HCEC 1CT (cell line): ENCODE measurements at places on chromosomes 11 and 22.
A peak's percentile ranks its signal among the peaks of the same experiment; 100 is the strongest.

- DNase-seq, result no peak
Measured at GRCh38 chr11:36693139-36693843, 95.3 kb upstream of the RAG2 start.

- no peak for DNase-seq
Measured at GRCh38 chr11:2923446-2924375, 5.5 kb downstream of the PHLDA2 start.

GRCh38 chr22:30217698-30218560 lies 28.6 kb downstream of the LIF start:
- DNase-seq, result no peak

DNA sequence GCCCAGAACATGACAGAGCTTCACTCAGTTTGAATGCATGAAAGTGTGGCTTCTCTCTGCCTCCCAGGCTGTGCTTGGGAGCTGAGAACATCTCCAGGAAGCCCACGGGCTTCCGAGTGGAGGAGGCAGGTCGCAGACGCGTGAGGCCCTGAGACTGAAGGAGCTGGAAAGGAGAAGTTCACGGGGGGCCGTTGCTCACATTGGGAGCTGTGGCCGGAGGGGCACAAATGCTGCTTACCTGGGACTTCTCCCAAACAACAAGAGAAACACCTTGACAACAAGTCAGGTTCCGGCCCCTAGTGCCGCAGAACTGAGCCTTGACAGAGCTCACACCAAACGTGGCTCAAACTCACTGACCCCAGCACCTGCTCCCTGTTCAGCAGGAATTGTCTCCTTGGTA lies 207.0 kb downstream of the BRD1 start:
- no peak for DNase-seq

DNA sequence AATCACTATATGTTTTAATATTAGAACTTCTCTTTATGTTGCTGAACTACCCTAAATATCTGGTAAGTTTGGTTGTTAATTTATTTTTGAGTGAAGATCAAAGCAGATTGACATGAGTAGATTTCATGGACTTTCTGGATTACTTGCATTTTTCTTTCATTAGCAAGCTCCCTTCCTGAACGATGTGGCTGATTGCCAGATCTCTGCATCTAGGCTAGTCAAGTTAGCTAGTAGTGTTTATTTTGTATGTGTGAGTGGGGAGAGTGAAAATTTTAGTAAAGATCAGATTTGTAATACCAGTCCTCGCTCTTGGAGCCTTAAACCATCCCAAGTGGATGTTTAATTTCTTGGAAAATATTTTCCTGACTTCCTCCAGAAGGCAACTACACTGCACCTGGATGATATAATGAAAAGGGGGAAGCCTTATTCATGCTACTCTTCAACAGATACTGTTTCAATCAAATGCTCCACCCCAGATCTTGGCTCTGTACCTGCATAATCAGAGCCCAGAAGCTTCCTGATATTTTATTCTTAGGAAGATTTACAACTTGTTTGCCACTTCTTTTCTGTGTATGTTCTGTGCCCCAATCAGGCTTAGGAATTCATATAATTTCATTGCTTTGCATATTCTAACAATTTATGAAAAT lies 143.2 kb upstream of the GRIA4 start:
- peak; percentile 68 for DNase-seq

- peak; percentile 55 for DNase-seq
Measured at GRCh38 chr11:96817482-96818399, 427.9 kb downstream of the JRKL start.

- DNase-seq, result no peak
Measured at GRCh38 chr11:93583490-93583889, 40.3 kb upstream of the SMCO4 start.

- DNase-seq, result no peak
Measured at GRCh38 chr11:15707971-15708370, 593.2 kb downstream of the INSC start.

GRCh38 chr11:2466069-2466801 lies 21.4 kb downstream of the KCNQ1 start:
- no peak for DNase-seq

GRCh38 chr22:36332623-36333332 lies 55.0 kb downstream of the MYH9 start:
- DNase-seq, result peak; percentile 88

DNA sequence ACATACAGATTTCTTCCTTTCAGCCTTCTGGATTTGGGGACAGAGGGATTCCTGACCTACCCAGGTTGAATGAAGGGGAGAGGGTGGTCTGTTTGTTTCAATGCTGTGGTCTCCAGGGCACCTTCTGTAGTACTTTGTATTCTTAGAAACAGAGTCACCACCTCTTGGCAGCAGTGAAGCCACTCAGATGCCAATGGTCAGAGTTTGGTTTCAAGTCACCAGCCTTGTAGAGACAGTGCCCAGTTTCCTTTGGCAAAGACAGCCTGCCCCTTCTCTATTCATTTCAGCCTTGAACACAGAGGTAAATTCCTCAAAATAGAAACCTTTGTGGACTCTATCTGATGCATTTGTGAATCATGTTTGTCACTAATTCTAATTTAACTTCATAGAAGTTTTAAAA lies 111.7 kb upstream of the RASSF10 start:
- no peak for DNase-seq

DNA sequence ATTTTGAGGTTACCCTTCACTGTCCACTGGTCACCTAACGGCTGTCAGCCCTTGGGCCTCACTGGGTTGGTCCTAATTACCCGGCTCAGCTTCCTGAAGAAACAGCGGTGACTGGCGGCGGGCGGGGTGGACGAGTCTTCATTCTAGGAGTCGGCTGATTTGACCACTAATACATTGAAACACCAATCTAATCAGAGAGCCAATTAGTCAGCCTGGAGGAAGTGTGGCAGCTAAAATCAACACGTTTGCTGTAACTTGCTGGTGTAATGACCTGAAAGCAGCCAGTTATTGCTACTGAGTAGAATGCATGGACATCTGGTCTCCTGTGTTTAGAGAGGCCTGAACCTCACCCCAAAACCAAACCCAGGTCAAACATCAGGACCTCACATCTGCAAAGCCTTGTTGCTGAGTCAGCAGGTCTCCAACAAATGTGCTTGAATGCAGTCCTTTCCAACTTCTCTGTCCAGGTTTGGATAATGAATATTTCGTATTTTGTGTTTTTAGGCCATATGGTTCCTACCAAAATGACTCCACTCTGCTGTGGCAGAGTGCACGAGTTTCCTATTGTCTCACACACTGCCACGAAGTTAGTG lies 496.4 kb downstream of the BRD1 start:
- no peak for DNase-seq

DNA sequence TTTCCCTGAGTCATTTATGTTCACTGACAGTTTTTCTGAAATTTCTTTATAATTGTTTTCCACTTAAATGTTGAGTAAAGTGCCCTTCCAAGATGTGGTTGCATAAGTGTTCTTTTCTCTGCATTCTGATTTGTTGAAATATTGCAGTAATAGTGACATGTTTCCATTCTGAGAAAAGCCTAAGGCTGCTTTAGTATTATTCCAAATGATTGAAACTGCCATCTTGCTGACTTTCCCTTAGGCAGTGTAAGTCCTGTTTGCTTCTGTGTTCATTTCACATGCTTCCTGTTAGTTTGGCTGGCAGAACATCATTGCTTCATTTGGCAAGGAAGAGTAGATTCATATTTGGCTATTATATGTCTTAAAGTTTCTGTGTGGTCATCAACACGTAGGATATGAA lies 146.5 kb downstream of the ELP4 start:
- peak; percentile 25 for DNase-seq

DNA sequence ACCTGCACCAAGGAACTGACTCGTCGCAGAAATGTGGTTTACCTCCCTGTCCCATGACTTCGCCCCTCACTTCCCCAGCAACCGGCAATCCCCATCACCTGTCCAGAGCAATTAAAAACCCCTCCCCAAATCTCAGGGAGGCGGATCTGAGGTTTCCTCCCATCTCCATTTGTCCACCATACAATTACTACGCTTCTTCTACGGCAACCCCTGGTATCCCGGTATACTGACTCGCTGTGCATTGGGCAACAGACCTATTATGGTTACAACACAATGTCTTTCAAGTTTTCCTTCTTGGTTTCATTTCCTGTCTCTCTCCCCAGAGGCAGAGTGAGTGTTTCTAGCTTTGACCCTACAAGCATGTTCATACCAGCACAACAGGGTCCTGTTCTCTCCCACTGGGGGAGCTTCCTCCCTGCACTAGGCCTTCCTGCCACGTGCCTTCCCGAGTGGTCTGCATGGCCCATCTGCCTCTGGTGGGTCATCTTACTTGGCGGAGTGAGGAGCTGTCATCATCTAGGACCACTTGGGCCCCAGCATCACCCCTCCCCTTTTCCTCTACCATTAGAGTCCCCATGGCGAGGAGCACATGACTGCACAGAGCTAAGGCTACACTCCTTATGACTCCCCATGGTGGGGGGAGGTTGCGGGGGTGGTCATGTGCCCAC lies 30.3 kb upstream of the NAP1L4 start:
- peak; percentile 64 for DNase-seq

DNA sequence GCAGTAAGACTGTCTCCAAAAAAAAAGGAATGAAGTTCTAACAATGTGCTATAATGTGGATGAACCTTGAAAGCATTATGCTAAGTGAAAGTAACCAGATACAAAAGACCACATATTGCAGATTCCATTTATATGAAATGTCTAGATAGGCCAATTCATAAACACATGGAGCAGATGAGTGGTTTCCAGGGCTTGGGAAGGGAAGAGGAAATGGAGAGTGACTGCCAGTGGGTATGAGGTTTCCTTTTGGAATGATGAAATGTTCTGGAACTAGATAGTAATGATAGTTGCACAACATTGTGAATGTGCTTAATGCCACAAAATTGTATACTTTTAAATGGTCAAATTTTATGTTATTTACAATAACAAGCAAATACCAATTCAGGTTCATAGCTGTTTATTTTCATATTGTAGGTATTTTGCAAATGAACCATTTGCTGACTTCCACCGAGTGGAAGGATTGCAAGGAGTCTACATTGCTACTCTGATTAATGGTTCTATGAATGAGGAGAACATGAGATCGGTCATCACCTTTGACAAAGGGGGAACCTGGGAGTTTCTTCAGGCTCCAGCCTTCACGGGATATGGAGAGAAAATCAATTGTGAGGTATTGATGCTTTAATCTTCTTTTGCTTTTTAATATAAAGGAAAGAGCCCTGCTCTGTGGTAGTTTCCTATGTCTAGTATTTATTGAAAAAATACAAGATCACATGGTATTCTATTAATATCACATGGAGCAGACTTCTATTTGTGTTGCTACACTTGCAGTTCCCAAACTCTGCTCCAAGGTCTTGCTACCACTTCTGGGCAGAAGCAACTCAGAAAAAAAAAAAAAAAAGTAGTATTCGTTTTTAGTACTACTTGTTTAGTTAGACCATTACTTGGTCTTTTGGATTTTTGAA lies 67.7 kb upstream of the SORL1-AS1 start:
- DNase-seq, result peak; percentile 54

DNA sequence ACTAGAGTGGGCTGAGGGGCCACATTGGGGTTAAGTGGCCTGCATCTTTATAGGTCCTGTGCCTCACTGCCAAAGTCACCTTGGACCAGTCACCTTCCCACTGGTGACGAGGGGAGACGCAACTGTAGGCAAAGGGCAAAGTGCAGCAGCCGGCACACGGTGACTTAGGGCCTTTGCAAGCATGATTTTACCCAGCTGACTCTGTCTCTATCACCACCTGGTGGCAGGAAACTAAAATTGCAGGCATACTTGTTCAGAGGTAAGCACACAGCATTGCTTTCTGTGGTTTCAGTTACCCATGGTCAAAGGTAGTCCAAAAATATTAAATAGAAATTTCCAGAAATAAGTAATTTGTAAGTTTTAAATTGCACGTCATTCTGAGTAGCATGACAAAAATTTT lies 1164.4 kb downstream of the BRD1 start:
- no peak for DNase-seq

DNA sequence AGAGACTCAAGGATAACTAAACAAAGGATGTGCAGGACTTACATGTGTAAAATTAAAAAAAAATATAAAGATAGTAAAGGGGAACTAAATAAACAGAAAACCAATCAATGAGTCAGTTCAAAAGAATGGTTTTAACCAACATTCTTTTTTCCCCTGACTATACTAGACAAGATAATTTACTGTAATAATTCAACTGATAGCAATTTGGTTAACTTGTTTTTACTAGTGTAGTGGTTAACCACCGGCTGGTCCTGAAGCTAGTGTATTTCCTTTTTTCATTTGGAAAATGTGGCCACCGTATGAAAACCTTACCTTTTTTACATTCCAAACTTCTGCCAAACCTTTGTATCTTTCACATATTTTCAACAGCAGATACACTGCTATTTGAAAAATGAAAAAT lies 123.1 kb downstream of the ARHGAP42 start:
- peak; percentile 44 for DNase-seq

DNA sequence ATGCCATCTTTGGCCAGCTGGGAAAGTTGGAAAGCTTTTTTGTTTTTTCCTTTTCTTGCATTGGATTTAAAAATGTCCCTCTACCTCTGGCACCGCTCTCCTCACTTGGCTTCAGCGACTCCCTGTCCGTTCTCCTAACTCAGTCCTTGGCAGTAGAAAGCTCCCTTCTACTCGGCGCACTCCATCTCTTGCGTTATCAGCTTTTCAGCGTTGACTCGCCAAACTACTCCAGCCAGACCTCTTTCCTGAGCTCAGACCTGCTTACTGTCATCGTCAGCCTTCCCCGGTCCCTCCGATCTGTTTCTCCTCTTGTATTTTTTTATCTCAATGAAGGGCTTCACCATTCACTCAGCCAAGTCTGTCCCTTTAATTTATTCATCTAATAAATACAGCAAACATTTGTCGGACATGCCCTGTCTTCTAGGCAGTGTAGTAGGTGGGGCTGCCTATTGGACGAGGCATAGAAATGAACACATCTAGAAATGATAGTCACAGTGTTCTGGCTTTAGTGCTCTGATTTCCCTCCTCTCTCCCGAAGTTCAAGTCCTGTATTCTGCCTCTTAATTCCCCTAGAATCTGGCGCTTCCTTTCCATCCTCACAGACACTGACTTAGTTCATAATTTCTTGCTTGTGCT lies 839 bp downstream of the CEP164 start:
- DNase-seq, result peak; percentile 48

DNA sequence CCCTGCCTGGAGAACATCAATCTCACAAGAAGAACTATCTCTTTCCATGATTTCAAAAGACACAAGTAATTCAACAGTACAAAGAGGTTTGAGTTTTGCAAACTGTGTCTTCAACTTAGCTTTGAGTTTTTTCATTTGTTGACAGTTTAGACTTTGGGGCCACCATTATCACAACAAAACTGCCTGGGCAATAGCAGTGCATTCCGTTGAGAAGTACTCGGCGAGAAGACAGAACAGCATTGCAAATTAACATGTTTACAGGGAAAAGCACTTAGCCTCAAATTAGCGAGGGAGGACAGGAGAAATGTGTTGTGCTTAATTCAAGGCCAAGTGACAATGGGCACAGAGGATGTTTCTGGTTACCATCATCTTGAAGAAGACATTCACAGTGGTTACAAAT lies 133.2 kb upstream of the MPPED2 start:
- no peak for DNase-seq

- no peak for DNase-seq
Measured at GRCh38 chr11:74044538-74044937, 35.7 kb upstream of the UCP3 start.

GRCh38 chr11:128206461-128206860 lies 380.9 kb downstream of the ETS1 start:
- DNase-seq, result peak; percentile 15
